ENCODE measurements at places on chromosomes 16 and 17.

DNA sequence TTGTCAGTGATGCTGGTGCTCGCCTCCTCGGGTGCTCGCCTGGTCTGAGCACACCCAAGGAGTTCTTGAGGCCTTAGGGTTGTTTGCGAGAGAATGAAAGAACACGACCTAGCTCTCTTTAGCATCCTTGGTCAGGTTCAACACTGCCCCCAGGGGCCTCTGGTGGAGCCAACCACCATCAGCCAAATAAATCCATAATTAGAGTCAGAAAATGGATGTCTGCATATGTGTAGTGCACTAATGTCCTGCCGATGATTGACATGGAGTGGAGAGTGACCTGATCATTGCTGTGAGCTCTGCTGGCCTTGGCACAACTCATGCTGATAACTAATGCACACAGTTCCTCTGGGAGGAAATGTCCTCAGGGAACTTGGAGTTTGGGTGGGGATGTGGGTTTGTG, 8.2 kb upstream of the STH start:
- DNase-seq, result no peak

DNA sequence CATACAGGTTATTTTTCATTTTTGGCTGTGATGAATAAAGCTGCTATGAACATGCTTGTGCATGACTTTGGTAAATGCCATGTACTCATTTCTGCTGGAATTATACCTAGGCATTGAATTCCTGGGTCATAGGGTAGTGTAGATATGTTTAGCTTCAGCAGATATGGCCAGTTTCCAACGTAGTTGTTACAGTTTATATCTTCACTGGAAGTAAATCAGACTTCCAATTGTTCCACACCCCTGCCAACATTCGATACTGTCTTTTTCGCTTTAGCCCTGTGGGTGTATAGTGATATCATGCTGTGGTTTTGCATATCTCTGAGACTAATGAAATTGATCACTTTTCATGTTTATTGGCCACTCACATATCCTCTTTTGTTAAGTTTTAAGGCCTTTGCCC, 50.4 kb downstream of the ARHGAP27 start:
- DNase-seq, result no peak

- DNase-seq, result no peak
Measured at GRCh38 chr16:74623214-74623838, 16.4 kb upstream of the GLG1 start.

- peak; percentile 23 for DNase-seq
Measured at GRCh38 chr16:87062569-87063442, 254.4 kb downstream of the C16orf95 start.

- DNase-seq, result no peak
Measured at GRCh38 chr17:76995387-76996105, 127.3 kb downstream of the MGAT5B start.

DNA sequence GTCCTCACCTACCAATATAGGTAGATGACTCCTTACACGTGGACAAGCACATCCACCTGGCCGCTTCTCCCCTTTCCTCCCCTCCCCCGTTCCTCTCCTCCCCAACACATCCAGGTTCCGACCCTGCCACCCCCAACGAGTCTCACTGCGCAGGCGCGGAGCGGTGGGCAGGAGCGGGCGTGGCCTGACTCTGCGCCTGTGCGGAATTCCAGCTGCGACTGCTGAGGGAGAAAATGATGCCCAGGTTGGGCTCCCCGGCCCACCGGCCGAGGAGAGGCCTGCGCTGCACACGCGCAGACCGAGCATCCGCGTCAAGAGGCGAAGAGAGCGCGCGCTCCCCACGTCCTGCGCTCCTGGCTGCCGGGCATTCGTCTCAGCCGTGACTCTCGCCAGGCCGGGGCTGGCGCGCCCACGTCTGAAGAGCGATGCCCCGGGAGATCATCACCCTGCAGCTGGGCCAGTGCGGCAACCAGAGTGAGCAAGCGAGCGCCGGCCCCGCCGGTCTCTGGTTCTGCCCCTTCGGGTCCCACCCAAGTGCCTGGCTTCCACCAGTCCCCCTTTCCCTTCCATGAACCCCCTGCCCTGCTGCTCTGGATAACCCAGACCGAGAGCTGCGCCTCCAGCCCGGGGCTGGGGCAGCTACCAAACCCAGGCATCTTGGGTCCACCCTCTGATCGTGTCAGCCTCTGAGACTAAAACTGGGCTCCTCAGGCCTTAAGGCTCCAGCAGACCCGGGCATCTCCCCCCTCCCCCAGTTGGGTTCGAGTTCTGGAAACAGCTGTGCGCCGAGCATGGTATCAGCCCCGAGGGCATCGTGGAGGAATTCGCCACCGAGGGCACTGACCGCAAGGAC, at the start of gene TUBG2:
Gene TUBG2 (plus strand): TSS at position 206 of the 853 bp plus-strand sequence. CDS start 220 bp downstream, at position 426.
- DNase-seq, result peak; percentile 61

- no peak for DNase-seq
Measured at GRCh38 chr17:21297026-21297520, 12.6 kb downstream of the MAP2K3 start.
